ENCODE measurements at places on chromosomes 5 and 9. TPM values are rescaled to one million over a fixed set of nuclear protein-coding genes. Genes with fewer than 3 reads are reported as not detected.

GRCh38 chr9:91074866-91075265 lies 273.2 kb downstream of the SYK start:
- no peak for DNase-seq

The NMUR2 gene
- not detected for total RNA-seq

DNA sequence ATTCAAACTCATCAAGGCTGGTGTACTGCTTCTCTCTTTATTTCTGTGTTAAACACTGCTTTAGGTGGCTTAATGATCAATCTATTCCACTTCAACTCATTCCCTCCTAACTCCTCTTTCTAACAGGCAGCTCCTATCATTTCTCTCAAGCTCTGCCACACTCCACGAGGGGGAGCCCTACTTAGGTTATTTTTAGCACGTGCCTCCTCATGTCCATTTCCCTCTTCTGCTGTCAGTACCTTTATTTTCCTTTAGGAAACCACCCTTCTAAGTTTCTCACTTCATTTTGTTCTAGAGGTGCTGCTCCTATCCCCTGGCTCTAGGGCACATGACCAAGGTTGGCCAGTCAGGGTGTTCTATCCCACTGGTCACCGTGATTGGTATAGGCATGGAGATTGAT lies 6.7 kb upstream of the BRINP1 start:
- no peak for DNase-seq

The ASPN gene
- under 0.01 TPM for total RNA-seq

- no peak for DNase-seq
These were observed 23.0 kb downstream of the AMBP start for GRCh38 chr9:114055061-114055460.

DNA sequence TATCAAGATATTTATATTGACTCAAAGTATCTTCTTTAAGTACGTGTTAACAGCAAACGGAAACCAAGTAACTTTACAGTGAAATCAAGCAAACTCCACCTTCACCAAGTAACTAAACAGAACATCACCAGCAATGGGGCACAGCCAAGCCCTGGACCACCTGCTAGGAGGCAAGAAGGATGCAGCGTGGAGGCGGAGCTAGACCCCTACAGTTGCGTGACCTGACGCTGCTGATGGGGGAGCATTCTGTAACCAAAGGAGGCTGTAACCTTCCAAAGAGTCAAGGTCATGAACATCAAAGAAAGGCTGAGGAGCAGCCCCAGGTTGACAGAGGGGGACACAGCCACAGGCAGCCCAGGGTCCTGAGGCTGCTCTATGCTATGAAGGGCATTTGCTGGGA lies 6.1 kb downstream of the VAV2 start:
- no peak for DNase-seq

The PWWP2A gene
- total RNA-seq, result 12.5 TPM

The SPATA31A3 gene
- not detected for total RNA-seq

GRCh38 chr9:36640771-36641381 lies 68.2 kb downstream of the MELK start:
- DNase-seq, result no peak

DNA sequence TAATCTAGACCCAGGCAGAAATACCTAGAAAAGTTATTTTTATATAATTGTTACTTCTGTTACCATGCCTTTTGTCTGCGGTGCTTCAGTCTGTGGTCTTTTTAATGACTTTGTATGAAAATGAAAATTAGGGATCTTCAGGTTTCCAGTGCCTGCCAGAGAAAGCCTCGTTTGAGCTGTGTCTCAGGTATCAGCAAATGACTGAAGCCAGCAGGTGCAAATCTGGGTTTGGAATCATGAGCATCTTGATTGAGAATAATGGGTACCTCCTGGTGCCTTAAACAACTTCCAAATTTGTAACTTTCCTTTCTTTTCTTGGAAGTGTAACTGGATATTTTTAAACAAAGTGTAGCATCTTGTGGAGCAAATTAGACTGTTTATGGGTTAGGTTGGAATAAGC lies 4.3 kb downstream of the ZBTB34 start:
- DNase-seq, result no peak

DNA sequence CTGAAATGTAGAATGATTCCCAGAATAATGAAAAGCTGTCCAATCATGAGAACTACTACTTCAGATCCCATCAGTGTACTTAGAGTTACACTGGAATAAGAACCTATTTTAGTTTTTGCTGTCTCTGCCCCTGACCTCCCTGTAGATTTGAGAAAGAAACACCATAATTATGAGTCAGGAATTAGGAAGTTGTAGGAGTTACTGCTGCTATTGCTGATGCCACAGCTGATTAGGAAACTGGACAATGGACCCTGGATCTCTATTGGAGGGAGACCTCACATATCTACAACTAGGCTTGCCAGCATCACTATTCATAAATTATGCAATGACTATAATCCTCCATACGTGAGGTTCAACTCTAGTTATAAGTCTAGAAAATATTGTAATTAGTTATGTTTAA lies 48.8 kb upstream of the EDIL3 start:
- peak; percentile 50 for DNase-seq

The MXD3 gene
- 5.6 TPM for total RNA-seq

- no peak for DNase-seq
These were observed 366.5 kb downstream of the TAF11L14 start for GRCh38 chr5:18000744-18001143.

DNA sequence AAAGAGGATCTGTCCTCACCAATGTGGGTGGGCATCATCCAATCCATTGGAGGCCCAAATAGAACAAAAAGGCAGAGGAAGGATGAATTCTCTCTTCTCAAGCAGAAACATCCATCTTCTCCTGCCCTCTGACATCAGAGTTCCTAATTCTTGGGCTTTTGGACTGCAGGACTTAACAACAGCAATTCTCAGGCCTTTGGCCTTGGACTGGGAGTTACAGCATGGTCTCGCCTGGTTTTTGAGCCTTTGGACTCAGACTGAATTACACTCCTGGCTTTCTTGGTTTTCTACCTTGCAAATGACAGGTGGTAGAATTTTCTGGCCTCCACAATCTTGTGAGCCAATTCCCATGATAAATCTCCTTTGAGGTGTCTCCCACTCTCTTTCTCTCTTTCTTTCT lies 60.5 kb upstream of the CD180 start:
- DNase-seq, result no peak

GRCh38 chr9:92707530-92707929 lies 37.6 kb upstream of the IPPK start:
- DNase-seq, result no peak

The SLC6A19 gene
- total RNA-seq, result not detected

DNA sequence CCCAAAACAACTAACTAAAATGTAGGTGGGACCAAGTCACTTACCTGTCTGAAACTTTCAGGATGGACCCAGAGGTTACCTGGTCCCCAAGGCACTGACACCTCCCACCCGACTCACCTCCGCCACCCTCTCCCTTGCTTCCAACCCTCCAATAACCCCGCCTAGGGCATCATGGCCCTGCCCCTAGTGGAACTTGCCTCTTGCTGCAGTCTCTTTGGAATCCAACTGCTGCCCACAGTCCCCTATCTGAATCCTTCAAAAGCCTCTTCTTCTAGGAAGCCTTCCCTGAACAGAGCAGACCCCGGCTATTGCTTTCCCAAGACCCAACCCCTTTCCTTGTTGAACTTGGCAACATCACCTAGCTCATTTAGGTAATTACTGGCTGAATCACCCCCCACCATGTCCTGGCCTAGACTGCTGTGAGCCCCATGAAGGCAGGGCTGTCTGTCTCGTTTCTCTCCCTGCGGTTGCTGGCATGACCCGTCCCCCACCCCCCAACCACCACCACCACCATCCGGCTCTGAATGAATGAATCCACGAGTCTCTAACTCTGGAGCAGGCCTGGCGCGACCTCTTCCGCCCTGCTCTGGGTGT lies 9.4 kb downstream of the CRB2 start:
- DNase-seq, result no peak

The CDC26 gene
- 49.2 TPM for total RNA-seq

GRCh38 chr9:133892193-133892920 lies 99.8 kb downstream of the VAV2 start:
- DNase-seq, result no peak

The NREP gene
- 234 TPM for total RNA-seq

The PRLR gene
- 0.54 TPM for total RNA-seq

DNA sequence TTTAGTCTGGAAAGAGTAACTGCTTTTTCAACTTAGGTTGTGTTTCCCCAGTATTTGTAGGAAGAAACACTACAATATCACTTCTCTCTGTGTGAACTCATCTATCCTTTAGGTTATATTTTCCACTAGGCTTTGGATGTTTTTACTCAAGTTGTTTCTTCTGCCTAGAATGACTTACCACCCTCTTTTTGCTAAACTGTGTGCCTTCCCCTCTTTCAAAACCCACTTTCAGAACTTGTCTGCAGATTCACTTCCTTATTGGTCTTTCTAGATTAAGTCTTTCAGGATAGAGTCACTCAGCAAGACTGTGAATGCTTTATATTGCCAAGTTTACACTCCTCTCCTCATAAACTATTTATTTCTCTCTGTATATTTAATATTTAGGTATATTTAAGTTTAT lies 14.2 kb upstream of the CAST start:
- DNase-seq, result no peak

All from IMR-90 (cell line).